HFFc6 (cell line): ENCODE measurements at places on chromosomes 1 and 21. TPM values are rescaled to one million over a fixed set of nuclear protein-coding genes. Genes with fewer than 3 reads are reported as not detected.

SPRR3 gene
- total RNA-seq: not detected in 3 replicates

GRCh38 chr1:65177457-65177856 lies 29.5 kb downstream of the AK4 start:
- DNase-seq: peak; percentile 52

DNA sequence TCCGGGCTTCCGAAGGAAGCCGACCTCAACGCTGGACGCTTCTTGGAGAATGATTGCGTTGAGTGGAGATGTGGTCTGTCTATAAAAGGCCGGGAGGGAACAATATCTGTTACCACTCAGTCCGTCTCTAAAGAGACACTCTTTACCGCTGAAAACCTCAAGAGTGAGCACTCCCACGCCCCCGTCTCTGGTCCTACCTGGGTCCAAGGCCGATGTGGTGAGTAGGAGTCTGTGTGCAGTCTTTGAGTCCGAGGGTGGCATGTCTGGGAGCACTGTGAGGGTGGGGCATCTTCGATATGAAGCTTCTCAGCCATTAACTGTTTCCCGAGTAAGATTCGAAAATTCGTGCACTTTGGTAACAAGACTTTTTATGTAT lies 576 bp downstream of the ZFP69 start:
- no peak for DNase-seq

SPATA6 gene
- total RNA-seq: 0.96 to 3.9 TPM (median 1.3 TPM) in 3 replicates

DNA sequence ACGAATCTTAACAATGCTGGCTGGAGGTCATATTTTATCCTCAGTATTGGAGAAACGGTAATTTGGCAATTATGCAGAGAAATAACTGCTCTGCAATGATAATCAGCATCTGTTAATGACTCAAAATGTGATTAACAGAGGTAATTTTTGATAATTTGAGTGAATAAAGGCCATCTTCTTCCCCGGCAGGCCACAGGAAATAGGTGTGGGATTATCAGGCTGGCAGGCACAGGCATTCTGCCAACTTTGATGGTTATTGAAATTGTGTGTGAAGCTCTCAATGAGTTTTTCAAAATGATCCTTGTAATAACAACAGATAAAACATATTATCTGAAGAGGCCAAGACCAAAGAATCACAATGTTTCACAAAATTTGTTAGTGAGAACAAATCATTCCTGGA lies 309.0 kb downstream of the PTGER3 start:
- no peak for DNase-seq

SPATA45 gene
- total RNA-seq: not detected in 3 replicates

DNA sequence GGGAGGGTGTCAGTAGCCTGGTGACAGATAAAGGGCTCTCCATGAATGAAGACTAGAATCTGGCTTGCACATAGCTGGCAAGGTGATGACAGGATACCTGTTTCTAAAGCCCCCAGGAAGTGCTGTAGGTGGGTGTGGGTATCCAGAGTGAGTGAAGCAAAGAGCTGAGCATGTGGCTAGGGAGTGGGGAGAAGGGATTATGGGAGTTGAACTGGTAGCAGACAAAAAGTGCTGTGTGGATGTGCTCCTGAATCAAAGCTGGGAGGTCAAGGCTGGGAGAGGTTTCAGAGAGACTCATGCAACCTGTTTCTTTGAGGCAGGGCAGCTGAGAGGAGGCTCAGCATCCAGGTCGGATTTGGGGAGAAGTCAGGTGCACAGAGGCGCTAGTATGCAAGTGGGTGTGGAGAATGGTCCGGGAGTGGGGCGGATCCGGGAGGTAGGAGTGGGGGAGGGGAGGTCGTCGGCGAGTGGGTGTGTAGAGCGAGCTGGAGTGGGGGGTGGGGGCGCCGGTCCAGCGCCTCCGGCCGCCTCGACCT lies 600 bp downstream of the ASTN1 start:
- no peak for DNase-seq

CDC20 gene
- 78.5 and 177 TPM in 2 replicates for total RNA-seq

CADM3 gene
- total RNA-seq: 0.12 to 0.13 TPM in 2 of 3 replicates, not detected in the other

DNA sequence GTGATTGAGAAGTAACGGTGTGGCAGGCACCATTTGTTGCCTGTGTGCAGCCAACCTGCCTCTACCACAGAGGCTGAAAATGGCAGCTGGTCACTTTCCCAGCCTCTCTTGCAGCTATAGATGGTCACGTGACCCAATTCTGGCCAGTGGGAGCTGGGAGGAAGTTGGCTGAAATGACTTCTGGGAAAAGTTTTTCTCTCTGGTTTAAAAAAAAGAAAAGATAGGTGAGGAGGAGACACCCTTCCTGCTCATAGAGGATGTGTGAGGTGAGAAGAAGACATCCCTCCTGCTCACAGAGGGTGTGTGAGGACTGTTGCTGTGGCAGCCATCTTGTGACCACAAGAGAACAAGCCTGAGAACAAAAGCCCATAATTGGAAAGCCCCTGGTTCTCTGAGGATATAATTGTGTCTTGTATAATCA lies 122.8 kb downstream of the SYF2 start:
- no peak for DNase-seq

DNA sequence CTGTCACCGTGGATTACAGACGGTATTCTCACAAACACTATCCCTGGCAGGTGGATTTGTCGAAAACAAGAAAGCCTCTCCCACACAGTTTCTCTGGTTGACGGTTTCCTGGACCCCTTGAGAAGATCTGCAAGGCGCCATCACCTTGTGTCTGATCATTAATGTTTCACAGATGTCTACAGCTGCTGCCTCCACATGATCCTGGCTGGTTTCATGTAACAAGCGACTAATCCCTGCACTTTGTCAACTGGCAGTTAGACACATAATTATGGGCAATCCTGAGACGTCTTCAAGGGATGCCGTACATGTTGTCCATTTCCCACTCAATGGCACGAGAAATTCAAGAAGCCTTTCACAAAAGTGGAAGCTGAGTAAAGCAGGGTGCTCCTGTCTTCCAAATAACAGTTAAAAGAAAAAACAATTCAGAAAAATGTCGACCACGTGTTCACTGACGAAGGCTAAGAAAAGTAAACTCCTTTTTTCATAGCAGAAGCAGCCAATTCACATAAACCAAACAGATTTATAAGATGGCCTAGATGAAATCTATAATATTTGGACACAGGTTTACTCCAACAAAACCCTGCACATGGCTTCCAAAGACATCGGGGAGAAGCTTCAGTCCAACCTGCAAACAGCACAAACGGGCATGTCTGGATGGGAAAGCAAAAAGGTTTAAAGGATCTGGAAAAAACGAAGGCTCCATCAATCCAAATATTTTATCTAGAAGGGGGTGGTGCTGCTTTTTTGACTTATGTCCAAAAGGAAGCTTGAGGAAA lies 52.2 kb downstream of the CAPZB start:
- DNase-seq: no peak

DNA sequence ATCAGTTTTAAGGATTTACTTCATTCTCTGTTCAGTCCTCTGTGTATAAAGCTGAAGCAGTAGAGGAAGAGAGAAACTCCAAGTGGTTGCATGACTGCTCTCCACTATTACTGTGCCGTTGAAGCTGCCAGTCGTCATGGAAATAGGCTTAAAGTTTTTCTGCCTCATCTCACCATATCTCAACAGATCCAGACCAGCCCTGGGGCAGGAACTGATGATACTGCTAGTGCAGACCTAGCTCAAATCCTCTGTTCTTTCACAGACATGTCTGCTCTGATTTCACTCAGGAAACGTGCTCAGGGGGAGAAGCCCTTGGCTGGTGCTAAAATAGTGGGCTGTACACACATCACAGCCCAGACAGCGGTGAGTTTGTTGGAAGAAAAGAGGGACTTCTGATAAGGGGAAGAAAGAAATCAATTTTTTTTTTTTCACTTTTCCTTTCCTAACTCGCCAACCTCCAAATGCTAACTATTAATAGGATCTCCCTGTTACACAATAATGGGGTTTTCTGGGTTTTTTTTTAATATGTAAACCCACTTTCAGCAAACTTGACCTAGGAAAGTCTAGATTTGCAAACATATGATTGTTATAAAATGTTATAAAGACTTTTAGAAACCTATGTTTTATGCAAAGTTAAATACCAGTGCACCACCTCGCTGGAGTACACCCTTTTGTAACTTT lies 22.2 kb upstream of the STRIP1 start:
- no peak for DNase-seq
